ENCODE measurements at places on chromosomes 7 and 10.

GRCh38 chr10:15744217-15744865 lies 24.6 kb upstream of the ITGA8 start:
- peak; percentile 88 for DNase-seq

DNA sequence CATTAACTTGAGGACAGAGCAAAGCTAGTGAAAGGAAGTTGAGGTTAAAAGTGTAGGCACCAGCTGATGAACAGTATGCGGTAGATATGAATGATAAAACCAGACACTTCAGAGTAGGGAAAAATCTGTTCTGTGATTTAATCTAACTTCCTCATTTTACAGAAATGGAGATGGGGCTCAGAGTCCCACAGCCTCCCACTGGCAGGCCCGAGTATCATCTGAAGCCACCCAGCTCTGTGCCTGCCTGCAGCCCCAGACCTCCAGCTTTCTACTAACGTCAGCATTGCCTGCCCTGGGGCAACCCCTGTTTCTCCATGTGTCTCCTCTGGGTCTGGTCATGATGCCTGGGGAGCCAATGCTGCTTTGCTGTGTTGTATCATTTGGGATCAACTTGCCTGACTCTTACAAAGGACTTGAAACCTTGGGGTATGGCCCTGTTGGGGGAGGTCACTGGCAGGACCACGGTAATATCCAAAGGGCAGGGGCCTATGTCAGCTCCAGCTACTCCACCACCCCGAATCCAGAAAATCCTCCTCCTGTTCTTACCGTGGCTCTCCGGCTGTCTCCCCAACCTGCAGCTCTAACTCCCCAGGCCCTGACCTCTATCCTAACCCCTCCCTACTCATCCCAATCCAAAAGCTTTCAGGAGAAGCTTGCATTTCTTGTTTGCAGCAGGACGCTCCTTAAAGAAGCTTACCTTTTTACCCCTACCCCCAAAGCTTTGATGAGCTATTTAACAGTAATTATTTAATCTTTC lies 56.2 kb upstream of the NPY start:
- DNase-seq: peak; percentile 66

- no peak for DNase-seq
These were observed at the start of gene SLC26A3 for GRCh38 chr7:107803009-107803610. SLC26A3 (minus strand) TSS chr7:107803223; CDS start chr7:107794509, 8,714 bp downstream.

DNA sequence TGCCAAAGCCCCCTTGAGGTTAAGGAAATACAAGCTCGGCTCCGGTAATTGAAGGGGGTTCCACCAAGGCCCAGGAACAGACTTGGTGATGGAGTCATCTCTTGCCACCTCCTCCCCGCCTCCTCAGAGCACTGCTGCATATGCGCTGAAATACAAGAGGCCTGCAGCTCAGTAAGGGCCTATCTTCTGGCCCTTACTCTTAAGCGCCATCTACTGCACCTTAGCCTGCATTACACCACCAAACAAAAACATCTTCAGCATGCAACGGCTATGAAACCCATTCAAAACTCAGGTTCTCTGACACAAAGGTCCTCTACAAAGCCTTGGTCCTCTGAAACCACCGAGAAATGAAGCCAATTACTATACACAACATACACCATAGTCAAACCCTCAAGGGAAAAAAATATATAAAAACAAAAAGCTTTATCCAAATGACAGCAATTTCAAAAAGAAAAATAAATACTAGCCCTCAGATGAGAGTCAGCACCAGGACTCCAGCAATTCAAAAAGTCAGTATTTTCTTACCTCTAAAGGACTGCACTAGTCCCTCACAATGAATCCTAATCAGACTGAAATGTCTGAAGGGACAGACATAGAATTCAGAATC lies 176.8 kb upstream of the TBX20 start:
- peak; percentile 61 for DNase-seq

DNA sequence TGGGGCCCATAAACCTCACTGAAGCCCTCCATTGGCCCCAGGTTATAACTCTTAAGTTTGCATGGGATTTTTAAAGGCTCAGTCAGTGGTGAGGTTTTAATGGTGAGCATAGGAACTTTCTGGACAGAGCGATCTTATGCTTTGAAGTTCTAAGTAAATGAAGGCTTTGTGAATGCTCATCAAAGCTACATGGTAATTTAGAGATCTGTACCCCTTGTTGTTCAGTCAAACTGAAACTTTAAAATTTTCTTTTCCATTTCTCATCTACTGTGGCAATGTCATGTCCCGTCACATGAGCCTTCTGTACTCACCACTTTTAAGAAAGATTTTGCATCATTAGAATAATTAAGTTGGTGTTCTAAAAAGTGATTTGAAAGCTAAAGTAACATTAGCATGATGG lies 39.9 kb downstream of the CHN2 start:
- DNase-seq: no peak

- no peak for DNase-seq
These were observed 98.3 kb downstream of the GLI3 start for GRCh38 chr7:42138691-42139090.

DNA sequence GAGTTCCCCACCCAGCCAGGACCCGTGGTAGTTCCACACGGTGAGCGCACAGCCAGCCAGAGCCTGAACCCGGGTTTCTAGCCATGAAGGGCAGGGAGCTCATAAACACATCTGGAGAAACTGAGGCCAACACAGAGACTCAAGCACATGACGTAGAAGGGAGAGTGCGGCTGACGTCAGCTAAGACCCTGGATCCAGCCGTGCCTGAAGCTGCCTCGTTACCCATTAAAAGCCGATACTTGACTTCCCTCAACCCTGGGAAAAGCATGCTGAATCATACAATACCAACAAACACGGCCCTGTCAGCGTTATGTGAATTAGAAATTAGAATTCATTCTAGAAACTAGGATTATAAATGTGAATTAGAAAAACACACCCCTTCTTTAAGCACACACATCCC lies 65.2 kb upstream of the PDGFA start:
- no peak for DNase-seq

All from Kasumi-1 (cell line).